ENCODE measurements at places on chromosomes 11 and 22.

GRCh38 chr11:70806461-70807194 is 408.3 kb downstream of the CTTN start:
- H3K36me3 ChIP-seq = no peaks in the 10 kb centered on the region
- H3K4me1 ChIP-seq = no peaks in the 10 kb centered on the region
- no peak for DNase-seq
- H3K4me3 ChIP-seq = no peak overlapping the region
- peaks cover 79% of the 10 kb centered on the region for H3K27me3 ChIP-seq
- H3K27ac ChIP-seq = no peak overlapping the region

GRCh38 chr11:69472541-69473275 is 8.8 kb upstream of the LINC01488 start:
- no peaks in the 10 kb centered on the region for H3K4me1 ChIP-seq
- H3K4me3 ChIP-seq = no peak overlapping the region
- peaks cover 99% of the 10 kb centered on the region for H3K27me3 ChIP-seq
- no peak for DNase-seq

DNA sequence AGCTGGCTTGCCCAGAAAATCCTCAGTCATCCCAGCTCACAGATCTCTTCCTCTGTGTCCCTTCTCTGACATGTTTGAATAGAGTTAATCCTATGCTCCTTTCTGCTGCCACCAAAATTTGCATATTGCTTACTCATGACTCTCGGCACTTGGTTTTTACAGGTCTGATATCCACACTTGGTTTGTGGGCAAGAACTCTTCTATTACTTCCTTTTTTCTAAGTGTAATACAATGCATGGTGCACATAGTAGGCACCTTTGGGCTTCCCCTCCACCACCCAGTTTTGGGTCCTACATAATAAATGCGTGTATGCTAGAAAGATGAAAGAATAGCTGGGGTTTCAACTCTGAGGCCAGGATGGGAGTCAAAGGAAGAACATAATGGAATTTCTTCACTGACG is 69.7 kb upstream of the GRK3 start:
- H3K27me3 ChIP-seq = no peaks in the 10 kb centered on the region
- peak; percentile 64 for DNase-seq
- peaks cover 13% of the 10 kb centered on the region for H3K4me1 ChIP-seq
- no peak overlapping the region for H3K27ac ChIP-seq

GRCh38 chr22:42577623-42578240 is 24.0 kb downstream of the SERHL2 start:
- no peak overlapping the region for H3K4me3 ChIP-seq
- H3K27me3 ChIP-seq = no peaks in the 10 kb centered on the region
- H3K27ac ChIP-seq = no peak overlapping the region
- no peaks in the 10 kb centered on the region for H3K36me3 ChIP-seq

DNA sequence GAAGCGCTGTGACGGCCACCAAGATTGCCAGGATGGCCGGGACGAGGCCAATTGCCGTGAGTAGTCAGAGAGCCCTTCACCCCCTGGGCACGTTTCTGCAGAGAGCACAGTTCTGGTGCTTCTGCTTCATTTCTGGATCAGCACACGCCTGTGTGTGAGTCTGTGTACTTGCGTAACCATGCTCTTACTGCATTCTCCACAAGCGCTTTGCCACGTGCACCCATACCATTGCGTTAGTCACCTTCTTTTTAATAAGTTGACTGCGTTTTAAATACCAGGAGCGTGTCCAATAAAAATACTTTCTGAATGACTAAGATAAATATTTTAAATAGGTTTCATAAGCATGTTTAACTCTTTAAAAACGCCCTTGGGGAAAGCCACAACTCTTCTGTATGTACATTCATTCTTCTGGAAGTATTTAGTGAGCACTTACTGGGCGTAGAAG is 143.0 kb upstream of the SORL1-AS1 start:
- H3K27me3 ChIP-seq = no peaks in the 10 kb centered on the region
- no peak for DNase-seq
- H3K36me3 ChIP-seq = no peaks in the 10 kb centered on the region
- no peak overlapping the region for H3K27ac ChIP-seq
- no peak overlapping the region for H3K4me3 ChIP-seq

DNA sequence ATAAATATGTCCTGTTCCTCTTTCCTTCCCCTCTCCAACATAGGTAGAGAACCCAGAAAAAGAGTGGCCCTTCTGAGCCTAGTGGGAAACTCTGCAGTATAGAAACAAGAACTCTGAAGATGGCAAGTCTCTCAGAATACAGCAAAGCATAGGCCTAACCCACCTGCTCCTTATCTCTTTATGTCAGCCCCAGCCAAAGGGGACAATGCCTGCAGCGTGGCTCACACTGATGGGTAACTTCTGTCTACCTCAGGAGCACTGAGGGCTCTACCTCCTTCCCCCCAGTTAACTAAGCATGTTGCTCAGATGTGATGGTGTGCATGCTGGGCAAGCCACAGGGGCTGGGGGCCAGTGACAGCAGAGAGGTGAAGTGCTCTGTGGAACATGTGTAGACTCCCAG is 4.9 kb upstream of the NRIP3 start:
- H3K4me1 ChIP-seq = no peaks in the 10 kb centered on the region
- H3K27ac ChIP-seq = no peak overlapping the region
- H3K27me3 ChIP-seq = peaks cover 2% of the 10 kb centered on the region
- no peak for DNase-seq

- DNase-seq = no peak
- H3K4me1 ChIP-seq = no peaks in the 10 kb centered on the region
- H3K4me3 ChIP-seq = no peak overlapping the region
- H3K36me3 ChIP-seq = no peaks in the 10 kb centered on the region
Observed at GRCh38 chr11:110473706-110474105, 44.0 kb downstream of the FDX1 start.

- H3K27ac ChIP-seq = no peak overlapping the region
- no peak for DNase-seq
- no peaks in the 10 kb centered on the region for H3K36me3 ChIP-seq
- no peak overlapping the region for H3K4me3 ChIP-seq
Observed at GRCh38 chr11:112759418-112759817, 201.8 kb upstream of the NCAM1 start.

GRCh38 chr22:11325767-11326166 is 4202.2 kb upstream of the OR11H1 start:
- H3K36me3 ChIP-seq = no peaks in the 10 kb centered on the region
- no peaks in the 10 kb centered on the region for H3K27me3 ChIP-seq
- no peaks in the 10 kb centered on the region for H3K4me1 ChIP-seq
- no peak overlapping the region for H3K4me3 ChIP-seq
- H3K27ac ChIP-seq = no peak overlapping the region

DNA sequence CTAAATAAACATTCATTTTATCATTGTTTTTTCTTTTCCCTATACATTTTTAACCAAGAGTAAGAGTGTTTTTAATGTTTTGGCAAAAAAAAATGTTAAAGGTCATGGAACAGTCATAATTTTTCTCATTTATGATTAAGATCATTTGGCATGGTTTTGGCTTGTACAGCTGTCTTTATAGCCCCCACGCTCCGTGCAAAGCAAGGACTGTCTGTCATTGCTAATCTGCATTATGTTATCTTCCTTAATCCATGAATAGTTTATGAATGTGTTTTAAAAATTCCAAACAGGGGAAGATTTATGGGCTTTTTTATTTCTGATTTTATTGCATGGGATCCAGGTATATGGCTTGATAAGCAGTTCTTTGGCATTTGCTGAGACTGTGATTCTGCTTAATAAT is 28.1 kb downstream of the PGM2L1 start:
- no peak for DNase-seq
- H3K4me3 ChIP-seq = no peak overlapping the region
- no peak overlapping the region for H3K27ac ChIP-seq
- no peaks in the 10 kb centered on the region for H3K4me1 ChIP-seq

- no peaks in the 10 kb centered on the region for H3K36me3 ChIP-seq
- H3K4me3 ChIP-seq = no peak overlapping the region
- no peak for DNase-seq
- no peaks in the 10 kb centered on the region for H3K4me1 ChIP-seq
Observed at GRCh38 chr11:69079661-69080256, 31.0 kb downstream of the TPCN2 start.

DNA sequence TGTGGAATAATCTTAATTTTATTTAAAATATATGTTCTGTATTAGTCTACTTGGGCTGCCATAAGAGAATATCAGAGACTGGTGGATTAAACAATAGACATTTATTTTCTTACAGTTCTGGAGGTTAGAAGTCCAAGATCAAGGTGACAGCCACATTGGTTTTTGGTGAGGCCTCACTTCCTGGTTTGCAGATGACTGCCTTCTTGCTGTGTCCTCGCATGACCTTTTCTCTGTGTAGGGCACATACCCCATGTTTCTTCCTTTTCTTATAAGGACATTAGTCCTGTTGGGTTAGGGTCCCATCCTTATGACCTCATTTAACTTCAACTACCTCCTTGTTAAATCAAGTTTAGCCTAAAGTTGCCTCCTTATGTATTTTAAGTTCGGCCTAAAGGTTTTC is 202.7 kb upstream of the MPPED2 start:
- no peaks in the 10 kb centered on the region for H3K4me1 ChIP-seq
- no peak overlapping the region for H3K27ac ChIP-seq
- H3K27me3 ChIP-seq = no peaks in the 10 kb centered on the region
- H3K36me3 ChIP-seq = no peaks in the 10 kb centered on the region
- no peak for DNase-seq

DNA sequence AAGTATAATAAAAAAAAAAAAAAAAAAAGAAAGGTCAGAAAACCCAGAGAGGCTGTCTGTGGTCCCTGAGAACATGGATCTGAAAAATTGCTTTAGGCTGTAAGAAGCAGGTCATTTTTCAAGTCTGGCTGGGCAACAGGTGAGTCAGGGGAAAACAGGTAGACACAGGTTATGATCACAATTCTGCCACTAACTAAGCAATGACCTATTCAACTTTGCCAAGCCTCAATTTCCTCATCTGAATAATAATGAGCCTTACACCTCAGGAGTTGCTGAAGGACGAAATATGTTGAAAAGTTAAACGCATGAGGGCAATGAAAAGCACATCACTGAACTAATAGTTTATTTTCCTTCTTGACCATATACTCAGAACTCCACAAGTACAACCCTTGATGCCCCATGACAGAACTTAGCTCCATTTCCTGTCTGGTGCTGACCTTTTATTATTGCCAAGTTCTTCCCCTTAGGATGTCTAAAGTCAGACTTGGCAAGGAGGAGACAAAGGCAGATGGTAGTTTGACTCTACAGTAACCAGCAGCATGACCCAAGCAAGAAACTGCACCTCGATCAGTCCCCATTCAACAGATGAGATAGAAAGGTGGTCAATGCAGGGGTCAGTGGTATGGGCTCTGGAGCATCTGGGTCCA is 93.6 kb downstream of the SYN3 start:
- DNase-seq = no peak
- H3K27me3 ChIP-seq = no peaks in the 10 kb centered on the region
- H3K4me3 ChIP-seq = no peak overlapping the region
- H3K4me1 ChIP-seq = no peaks in the 10 kb centered on the region
- no peaks in the 10 kb centered on the region for H3K36me3 ChIP-seq
